Sigmoid colon (tissue), 7 donors: ENCODE measurements at places on chromosomes 12 and 14.

- DNase-seq = no peak
Measured at GRCh38 chr14:78985668-78986381, 815.7 kb downstream of the NRXN3 start.

- DNase-seq = no peak
Measured at GRCh38 chr12:96194576-96194889, 358 bp downstream of the ELK3 start.

DNA sequence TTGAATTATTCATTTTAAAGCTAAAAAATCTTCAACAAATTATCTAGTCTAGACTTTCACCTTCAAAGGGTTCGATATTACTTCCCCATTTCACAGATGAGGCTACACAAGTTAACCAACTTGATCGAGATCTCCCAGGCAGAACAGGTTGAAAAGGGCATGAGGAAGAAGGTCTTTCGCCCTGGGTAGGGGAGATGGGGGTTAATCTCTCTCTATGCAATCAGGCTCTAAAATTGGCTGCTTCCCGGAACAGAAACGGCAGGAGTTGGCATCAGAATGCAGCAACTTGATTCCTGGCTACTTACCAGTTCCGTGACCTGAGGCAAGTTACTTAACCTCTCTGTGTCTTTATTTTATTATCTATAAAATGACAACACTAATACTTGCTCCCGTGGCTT, 2.4 kb upstream of the CISTR start:
- DNase-seq = no peak

DNA sequence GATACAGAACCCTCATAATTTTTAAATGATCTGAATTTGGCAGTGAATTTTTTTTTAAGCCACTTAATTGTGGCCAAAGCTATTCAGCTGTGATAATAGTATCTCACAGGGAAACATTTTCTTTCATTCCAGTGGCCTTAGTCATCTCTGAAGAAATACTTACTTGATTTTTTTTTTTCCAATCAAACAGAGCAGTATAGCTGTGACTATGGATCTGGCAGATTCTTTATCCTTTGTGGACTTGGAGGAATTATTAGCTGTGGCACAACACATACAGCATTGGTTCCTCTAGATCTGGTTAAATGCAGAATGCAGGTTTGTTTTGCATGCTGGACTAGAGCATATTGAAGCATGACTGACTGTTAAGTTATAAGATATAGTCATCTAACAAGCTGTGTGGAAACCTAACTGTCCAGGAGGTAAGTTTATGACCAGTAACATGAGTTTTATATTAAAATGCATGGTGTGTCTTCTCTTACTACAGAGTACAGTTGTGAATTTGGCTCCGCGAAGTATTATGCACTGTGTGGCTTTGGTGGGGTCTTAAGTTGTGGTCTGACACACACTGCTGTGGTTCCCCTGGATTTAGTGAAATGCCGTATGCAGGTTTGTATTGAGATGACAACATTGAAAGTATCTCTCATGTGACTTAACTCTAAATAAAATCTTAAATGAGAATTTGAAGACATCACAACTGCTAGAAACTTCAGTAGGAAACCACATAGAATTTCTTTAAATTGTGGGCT, 1.9 kb downstream of the SLC25A3 start:
- no peak for DNase-seq

DNA sequence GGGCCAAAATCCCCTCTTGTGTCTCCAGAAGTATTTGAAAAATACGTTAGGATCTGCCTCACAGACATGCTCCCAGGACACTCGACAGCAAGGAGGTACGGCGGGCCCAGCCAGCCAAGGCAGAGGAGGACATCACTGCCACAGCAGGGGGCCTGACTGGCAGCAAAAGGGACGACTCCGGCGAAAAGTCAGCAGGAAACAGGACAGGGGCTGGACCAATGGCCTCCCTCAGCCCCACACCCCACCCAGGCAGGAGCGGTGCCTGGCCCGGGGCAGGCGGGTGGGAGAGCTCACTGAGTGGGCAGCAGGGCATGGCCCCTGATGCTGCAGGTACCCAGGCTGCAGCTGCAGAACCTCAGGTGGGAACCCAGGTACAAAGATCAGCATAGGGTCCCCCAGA, 17.8 kb downstream of the BRF1 start:
- DNase-seq = no peak

GRCh38 chr14:30082486-30082885, 154.8 kb upstream of the PRKD1 start:
- no peak for DNase-seq

- DNase-seq = no peak
Measured at GRCh38 chr14:26289891-26290486, 307.8 kb downstream of the NOVA1 start.

DNA sequence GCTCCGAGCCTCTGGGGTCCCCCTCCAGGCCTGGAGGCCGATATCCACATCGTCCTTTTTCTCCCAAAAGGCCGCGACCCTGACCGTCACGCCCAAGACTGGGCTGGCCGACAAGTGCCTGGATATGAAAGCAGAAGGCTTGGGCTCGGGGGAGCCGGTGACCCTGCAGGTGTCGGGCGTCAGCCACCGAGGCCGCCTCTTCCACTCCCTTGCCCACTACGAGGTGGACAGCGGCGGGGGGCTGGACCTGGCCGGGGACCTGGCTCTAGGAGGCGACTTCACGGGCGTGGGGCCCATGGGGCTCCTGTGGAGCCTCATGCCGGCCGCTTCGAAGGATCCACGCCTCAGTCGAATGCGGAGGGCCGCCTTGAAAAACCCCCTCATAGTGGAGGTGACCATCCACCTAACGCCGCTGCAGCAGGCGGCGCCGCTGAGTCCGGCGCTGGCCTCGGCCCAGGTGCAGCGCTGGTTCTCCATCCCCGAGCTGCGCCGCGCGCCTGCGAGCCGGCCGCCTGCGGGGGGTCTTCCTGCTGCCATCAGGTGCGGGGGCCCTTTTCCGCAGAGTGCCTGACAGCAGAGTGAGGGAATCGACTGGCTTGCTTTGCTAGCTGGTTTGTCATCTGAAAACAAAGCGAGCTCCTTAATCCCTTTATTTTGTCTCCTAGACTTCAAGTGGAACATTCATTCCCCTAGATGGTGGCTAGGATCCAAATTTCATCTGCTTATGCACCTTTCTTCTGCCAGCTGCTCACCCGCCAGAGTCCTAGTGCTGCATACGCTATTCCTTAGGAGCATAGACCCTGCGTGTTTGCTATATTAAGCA, 10.6 kb upstream of the DNAL1 start:
- DNase-seq = peak; percentile 72

DNA sequence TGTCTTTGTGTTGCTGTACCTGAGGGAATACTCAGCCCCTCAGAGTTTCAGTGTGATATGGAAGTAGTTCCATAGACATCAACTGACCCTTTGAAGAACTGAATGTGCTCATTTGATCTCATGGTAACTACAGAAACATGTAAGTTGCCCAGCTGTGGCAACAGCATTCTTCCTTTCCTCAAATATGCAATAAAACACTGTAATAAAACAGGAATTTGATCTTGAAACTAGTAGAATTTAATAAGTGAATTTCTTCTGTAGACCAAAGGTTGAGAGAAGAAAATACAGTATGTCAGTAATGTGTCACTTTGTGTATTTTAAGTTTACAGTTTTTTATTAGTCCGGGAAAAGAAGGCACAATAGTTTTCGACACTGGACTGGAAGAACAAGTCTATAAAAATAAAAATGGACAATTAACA, 31.9 kb downstream of the KCTD10 start:
- DNase-seq = no peak

DNA sequence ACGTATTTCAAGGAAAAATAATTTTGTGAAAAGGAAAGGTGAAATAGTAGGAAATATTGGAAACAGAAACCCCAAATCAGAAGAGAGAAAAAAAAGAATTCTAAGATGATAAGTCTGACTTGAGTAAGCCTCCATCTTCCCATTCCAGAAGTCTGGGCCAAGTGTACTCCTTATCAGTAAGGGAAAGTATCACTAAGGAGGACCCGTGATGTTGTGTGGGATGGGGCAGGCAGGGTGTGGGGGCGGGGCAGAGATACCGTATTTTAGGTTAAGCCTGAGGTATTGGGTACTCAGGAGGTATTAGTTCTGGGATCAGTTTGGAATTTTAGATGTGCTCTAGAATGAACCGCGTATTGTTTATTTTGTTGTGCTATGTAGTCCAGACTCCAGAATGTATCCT, 33.8 kb upstream of the PSMA6 start:
- no peak for DNase-seq

- DNase-seq = no peak
Measured at GRCh38 chr14:99100497-99101270, 171.3 kb downstream of the BCL11B start.

DNA sequence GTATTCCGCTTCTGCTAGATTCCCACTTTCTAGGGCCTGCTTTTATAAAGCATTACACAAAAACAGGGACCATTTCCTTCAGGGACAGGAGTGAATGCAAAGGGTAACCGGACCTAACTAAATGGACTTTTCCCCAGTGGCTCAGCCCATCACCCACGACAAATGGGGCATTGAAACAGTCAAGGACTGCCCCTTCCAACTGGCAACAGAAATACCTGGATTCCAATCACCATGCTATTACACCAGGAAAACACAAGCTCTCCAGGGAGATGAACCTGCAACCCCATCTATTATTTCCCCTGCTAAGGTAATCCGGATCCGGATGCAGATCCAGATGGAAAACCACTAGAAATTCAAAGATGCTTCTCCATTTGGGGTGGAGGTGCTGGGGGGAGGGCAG, 1.0 kb downstream of the MPHOSPH9 start:
- DNase-seq = no peak

DNA sequence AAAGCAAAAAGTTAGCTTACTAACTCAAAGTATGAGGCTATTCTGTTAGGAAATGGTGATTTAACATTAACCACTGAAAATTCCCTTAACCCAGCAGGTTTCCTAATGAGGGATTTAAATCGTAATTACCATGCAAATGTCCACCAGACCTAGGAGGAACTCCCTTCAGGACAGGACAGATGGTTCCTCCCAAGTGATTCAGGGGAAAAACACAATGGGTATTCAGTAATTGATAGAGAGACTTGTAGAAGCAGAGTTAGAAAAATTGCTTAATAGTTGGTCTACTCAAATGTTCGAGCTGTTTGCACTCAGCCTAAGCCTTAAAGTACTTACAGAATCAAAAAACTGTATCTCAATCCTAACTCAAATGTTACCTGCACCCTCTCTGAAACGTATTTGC, 21.6 kb downstream of the RERGL start:
- no peak for DNase-seq

DNA sequence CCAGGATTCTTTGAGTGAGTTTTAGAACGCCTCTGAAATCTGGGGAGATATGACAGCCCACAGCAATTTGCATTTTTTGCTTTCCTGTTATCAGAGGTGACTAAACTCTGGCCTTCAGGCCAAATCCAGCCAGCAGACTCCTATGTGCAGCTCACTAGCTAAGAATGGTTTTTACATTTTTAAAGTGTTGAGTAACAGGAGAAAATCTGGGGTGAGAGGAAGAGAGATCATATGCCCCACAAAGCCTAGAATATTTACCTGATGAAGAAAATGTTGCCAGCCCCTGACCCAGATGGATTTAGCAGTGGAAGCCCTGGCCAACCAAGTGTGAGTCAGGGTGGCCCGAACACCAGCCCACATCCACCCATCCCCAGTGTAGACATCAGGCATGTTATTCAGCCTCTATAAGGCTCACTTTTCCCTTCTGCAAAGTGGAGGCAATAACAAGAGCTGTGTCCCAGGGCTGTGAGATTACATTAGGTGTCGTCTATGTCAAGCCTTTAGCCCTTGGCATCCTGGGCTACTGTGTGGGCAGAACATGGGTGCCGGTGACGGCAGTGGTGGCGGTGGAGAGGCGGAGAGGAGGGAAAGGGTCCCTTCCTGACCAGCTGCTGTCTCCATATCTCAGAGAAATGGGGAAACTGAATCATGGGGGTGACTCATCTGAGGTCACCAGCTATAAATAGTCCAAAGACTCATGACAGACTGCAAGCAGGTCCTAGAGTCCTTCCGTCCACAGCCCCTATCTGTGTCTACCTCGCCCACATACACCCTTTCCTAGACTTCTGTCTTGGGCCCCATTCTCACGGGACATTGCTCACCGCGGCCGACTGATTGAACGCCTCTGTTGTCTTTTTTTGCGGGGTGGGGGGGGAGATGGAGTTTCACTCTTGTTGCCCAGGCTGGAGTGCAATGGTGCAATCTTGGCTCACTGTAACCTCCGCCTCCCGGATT, 32.6 kb upstream of the CD9 start:
- DNase-seq = peak; percentile 79

DNA sequence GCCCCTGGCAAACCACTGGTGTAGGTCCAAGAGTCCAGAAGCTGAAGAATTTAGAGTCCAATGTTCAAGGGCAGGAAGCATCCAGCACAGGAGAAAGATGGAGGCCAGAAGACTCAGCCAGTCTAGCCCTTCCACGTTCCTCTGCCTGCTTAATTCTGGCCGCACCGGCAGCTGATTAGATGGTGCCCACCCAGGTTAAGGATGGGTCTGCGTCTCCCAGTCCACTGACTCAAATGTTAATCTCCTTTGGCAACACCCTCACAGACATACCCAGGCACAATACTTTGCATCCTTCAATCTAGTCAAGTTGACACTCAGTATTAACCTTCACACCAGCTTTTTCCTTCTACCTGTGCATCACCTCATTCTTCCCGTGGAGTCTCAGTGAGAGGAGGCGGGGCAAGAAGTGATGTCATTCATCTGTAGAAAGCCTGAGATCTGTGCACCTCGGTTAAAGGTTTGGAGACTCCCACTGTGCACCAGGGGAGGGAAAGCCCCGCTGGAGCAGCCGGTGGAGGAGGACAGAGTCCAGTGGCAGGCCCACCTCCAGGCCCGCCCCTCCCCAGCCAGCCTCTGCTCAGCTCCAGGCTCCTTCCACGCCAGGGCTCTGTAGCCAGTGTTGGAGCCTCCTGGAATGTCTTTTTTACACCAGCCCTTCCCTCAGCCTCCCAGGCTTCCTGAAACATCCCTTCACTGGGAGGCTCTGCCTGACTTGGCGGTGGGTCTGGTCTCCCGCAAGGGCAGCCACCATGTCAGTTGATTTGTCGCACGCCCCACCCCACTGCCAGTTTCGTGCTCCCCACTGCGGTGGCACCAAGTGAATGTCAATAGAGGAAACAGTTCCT, 80.1 kb upstream of the DYNC1H1 start:
- DNase-seq = peak; percentile 55

GRCh38 chr14:61298824-61299223, 17.7 kb upstream of the TMEM30B start:
- DNase-seq = no peak

- no peak for DNase-seq
Measured at GRCh38 chr12:72570601-72571000, 298.4 kb downstream of the TRHDE start.
